ENCODE measurements at places on chromosomes 16 and 17.

GRCh38 chr16:16782153-16782552 is 403.2 kb downstream of the NPIPA7 start:
- no peak for DNase-seq

GRCh38 chr16:80023865-80024264 is 423.3 kb upstream of the MAF start:
- no peak for DNase-seq

- DNase-seq: peak; percentile 62
Observed at GRCh38 chr17:73705594-73705993, 61.3 kb upstream of the SDK2 start.

GRCh38 chr17:39946551-39947330 is 16.1 kb upstream of the GSDMA start:
- DNase-seq: no peak

- DNase-seq: peak; percentile 80
Observed at GRCh38 chr16:15653227-15653626, 3.2 kb downstream of the NDE1 start.

GRCh38 chr16:89134269-89134668 is 37.3 kb upstream of the CDH15 start:
- no peak for DNase-seq

DNA sequence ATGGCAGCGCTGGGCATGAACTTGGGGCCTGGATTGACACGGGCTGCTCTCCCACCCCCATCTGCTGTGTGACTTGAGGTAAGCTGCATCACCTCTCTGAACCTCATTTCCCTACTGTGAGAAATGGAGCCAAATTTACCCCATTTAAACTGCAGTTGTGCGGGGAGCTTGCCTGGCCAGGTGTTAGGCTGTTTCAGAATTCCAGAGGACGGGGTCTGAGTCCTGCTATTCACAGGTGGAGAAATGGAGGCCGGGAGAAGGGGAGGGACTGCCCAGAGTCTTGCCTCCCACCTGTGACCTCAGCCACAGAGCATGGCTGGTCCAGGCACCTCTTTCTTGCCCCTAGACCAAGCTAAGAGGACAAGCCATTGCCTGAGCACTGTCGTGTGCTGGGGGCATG is 12.8 kb downstream of the KCNJ12 start:
- DNase-seq: no peak

GRCh38 chr16:56630134-56630533 is 2.3 kb upstream of the MT1M start:
- no peak for DNase-seq

GRCh38 chr17:34499576-34499975 is 79.8 kb upstream of the TMEM132E start:
- DNase-seq: no peak

DNA sequence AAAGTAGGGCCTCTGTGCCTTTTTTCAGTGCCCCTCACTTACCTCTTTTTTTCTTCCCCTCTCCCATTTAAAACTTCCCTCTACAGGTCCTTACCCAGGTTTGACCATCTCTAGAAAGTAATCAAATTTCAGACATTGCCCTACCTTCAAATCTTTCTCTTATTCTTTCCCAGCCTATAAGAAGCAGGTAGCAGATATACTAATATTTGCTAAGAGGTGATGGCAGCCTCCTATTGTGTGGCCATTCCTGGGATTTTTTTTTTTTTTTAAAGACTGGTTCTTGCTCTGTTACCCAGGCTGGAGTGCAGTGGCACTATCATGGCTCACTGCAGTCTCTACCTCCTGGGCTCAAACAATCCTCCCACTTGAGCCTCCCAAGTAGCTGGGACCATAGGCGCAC is 111.1 kb upstream of the HAS3 start:
- no peak for DNase-seq

DNA sequence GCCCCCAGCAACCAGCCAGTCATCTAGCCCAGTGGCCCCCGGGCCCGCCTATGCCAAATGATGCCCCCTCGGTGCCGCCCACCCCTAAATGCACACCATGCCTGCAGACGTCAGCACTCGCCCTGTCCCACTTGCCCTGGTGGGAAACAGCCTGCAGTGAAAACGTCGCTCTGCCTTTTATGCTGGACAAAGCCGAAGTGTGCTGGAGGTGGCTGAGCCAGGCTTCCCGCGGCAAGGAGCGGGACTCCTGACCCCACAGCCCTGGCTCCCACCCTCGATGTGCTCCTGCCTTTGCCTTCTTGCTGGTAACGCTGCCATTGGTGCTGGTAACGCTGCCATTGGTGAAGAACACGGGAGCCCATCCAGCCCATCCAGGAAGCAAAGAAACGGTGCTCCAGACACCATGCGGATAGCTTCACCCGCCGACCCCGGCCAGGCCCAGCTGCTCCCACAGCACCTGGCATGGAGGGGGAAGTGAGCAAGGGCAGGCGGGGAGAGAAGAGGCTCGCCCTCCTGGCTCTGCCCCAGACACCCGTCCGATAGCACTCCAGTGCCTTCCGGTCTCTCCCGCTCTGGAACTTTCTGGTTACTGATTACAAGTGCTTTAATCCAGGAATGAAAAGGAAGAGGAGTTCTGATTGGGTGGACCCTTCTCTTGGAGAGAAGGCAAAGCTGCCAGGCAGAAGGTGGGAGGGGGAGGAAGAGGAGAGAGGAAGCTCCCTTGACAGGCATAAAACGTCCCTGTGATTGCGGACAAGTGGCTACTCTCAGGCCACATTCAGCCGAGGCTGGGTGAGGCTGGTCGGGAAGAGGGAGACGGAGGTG is 4.0 kb upstream of the BAIAP2 start:
- DNase-seq: no peak

GRCh38 chr17:6255322-6255721 is 179.6 kb downstream of the AIPL1 start:
- DNase-seq: no peak

DNA sequence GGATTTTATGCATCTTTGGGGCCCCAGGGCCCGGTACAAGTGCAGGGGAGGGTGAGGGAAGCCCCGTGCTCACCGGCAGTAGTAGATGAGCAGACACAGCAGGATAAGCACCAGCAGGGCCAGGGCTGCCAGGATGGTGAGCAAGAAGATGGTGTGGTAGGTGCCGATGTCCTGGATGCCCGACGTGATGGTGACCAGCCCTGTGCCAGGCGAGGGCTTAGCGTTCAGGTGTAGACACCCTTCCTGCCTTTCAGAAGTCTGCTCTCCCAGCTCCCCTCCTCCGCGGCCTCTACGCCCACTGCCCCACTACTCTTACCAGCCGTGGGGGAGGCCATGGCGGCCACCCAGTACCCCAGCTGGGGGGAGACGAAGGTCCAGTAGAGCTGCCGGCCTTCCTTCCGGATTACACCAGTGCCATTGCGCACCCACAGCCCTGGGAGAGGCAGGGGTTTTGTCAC is 8.0 kb downstream of the FAM171A2 start:
- DNase-seq: no peak

DNA sequence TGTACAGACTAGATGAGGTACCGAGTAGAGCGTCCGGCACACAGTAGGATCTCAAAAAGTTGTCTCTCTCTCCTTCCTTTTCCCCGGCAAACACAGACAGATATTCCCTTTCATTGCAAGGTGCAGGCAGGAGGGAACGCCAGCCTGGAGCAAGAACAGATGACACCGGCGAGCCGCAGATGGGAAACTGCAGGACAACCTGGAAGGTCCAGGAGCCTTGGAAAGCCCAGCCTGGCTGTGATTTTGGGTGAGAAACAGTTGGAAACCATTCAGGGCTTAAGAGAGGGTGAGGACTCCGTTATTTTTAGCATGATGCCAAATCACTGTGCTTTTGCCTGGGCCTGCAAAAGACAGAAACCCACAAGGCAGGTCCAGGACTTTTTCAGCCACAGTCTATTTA is 7.3 kb downstream of the CDH11 start:
- DNase-seq: no peak

GRCh38 chr16:79595931-79596450 is 4.5 kb downstream of the MAF start:
- no peak for DNase-seq

DNA sequence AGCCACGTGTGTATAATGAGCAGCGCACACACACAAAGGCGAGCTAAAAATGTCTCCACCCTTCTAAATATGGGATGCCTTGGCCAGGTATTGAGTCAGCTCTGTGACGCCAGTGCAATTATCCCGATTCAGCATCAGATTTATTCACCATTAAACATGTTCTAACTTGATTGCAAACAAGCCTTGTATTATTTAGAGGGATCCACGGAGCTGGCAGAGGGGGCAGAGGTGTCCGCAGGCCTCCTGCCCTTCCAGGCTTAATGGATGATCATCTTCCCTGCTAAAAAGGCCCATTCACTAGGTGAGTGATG is 591.7 kb downstream of the MAF start:
- no peak for DNase-seq

DNA sequence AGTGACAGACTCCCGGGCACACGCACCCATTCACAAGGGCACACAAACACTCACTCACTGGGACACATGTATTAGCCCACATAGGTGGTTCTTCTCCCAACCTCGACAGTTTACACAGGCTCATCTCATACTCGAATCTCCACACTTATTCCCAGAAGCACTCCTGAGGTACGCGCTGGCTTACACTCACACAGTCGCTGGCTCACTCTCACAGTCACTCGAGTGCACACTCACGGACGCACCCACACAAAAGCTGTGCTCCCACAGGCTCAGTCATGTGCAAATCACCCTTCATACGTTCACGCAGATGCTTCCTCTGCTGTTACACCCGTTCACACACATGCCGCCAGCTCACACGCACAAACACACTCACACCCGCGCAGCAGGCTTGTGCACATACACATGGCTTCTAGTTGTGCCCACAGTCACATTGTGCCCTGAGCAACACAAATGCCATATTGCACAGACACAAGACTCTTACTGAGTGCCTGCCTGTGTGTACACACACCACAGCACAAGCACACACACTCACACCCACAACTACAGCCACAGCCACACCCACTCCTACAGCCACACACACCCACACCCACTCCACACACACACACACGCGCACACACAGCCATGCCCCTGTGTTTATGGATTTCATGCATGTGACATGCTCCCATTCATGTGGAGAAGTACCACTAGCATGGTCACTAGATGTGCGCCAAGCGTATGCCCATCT is 8.4 kb upstream of the PRR29 start:
- DNase-seq: no peak

GRCh38 chr17:44768505-44769142 is 9.8 kb downstream of the ADAM11 start:
- no peak for DNase-seq

- peak; percentile 39 for DNase-seq
Observed at GRCh38 chr17:30956764-30957374, 14.0 kb upstream of the RNF135 start.

GRCh38 chr16:63312346-63312745 is 1276.1 kb upstream of the CDH8 start:
- no peak for DNase-seq

DNA sequence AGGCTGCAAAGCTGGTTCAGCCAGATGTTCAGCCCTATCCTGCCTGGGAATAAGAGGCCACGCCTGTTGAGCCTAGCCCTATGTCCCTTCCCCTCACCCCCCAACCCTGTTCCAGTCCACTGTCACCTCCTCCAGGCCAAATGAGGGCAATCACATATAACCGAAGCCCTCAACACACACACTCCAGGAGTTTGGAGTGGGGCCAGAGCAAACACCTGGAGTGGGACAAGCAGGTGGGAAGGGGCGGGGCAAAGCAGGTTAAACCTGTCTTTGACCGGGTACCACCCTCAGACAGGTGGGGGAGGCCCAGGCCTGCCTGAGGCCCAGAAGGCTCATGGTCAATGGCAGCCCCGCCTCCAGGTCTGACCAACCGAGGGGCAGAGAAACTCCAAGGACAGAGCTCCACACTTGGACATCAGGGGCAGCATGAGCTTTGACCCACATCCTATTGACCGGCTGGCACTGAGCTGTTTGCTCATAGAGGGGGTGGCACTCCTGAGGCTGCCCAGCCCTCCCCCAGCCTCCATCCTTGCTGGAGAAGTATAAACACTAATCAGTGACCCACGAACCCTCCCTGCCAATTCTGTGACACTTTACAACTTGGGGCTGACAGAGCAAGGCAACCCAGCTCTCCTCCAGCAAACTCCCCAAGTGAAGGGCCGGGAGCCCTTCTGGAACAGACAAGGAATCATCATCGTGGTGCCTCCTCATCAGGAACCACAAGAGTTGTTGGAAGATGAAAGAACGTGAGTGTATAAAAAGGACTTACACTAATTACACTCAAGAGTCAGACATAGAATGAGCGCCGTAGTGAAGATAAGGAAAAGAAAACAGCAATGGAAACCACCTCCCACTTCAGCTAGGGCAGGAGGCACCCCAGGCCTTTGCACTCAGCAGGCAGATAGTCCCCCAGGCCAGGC is 1.5 kb downstream of the ESRP2 start:
- DNase-seq: no peak

DNA sequence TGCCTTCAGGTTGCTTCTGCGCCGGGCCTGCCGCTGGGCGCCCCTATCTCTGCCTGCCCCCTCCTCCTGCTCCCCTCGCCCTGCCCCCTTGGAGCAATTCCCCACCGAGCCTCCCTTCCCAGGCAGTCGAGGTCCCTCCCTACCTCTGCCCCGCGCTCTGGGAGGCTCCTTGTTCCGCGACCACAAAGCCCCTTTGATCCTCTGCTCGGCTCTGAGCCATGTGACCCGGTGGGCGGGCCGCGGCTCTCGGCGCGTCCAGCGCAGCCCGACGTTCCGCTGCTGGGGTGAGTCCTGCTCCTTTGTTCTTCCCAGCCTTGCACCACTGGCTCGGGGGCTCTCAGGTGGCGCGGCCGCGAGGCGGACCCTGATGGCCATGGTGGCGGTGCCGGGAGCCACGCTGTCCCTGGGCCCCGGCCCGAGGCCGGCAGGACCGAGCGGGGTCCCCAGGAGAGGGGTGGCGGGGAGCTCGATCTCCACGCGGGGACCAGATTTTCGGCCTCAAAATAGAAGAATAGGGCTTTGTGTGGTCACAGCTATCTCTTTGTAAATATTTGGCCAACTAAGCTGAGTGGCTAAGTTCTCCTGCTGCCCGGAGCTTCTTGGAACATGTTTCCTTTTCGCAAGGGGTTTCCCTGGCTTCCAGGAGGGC is 310.6 kb downstream of the SEC14L1 start:
- peak; percentile 66 for DNase-seq

DNA sequence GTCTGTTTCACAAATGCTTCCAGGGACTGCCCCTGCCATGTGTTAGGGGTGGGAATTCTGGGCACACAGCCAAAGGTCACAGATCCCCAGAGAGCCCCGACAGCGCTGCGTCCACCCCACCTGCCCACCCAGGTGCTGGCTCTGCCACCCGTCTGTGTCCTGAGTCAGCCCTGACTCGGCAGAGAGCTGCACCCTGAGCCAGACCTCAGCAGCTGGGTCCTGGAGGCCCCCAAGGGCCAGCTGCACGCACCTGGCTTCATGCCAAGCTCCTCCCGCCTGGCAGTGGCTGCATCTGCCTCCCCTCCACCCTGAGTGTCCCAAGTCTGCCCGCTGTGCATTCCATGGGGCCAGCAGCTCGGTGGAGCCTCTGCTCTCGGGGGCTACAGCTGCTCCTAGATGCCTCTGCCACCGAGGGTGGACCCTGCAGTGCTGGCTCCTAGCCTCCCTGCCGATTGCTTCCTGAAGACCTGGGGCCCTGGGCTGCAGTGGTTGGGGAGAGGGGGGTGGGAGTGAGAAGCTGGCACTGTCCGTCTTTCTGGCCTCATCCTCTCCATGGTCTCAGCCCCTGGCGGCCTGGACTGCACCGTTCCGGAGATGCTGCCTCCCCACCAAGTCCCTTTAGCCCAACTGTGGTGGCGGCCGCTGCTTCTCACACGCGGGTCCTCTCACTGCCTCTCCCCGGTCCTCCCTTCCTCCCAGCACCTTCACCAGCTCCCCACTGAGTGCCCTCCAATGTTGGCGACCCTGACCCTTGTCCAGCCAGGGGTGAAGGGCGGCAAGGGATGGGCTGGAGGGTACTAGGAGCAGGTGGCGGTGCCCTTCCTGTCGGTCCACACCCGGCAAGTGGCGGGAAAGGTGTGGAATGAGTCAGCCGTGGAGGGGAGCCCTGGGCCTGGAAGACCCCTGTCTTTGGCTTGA is 3.0 kb downstream of the SECTM1 start:
- DNase-seq: peak; percentile 72
